Activated CD4-positive, alpha-beta T cell treated with anti-CD3 and anti-CD28 coated beads, Interleukin-2, amount 50 U/mL, for 4 hours (primary cell): ENCODE measurements at places on chromosomes 5 and 9.

DNA sequence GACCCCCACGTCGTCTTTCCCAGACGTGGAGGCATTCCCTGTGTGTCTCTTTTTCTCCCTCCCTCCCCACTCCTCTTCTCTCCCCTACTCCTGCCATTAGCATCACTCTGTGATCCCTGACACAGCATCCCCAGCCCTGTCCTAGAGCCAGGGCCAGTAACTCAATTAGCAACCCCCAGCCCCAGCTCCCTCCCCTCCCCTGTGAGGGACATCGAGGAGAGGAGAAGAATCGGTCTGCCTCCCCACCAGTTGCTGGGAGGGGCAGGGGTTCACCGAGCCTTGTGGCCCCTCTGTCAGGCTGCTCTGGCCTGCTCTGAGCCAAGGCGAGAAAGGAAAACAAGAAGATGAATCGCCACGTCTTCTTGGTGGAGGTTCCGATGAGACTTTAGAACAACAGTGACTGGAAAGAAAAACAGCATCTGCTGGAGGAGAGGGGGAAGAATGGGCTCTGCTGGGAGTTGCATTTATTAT is 123.1 kb downstream of the PAPPA start:
- no peak for DNase-seq

DNA sequence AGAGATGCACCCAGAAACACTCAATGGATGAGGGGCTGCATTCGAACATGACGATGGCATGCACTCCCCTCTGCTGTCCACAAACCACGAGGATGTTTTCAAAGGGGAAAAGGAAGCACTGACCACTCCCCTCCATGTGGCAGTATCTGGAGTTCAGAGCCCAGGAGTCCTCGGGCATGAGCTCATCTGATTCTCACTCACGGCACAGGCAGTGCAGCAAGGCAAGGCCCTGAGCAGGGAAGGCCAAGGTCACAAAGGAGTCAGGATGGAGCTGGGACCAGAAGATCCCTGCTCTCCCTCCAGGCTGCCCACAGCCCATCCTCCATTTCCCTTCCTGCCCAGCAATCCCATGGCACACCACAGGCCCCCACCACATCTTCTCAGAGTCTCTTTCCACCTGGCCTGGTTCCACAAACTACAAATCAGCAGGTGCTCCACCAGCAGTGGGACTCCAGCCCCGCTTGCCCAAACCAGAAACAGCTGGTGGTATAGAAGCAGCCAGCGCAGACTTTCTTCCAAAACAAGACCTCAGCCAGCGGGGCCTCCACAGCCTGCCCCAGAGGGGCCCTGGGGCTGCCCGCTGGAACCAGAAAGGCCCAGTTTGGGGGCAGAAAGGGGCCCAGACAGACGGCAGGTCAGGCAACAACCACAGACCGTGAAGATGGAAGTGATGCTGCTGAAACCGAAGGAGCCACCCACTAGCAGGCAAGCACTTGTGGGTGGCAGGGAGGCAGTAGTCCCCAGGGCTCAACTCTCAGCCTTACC is 12.2 kb downstream of the TNIP1 start:
- no peak for DNase-seq

DNA sequence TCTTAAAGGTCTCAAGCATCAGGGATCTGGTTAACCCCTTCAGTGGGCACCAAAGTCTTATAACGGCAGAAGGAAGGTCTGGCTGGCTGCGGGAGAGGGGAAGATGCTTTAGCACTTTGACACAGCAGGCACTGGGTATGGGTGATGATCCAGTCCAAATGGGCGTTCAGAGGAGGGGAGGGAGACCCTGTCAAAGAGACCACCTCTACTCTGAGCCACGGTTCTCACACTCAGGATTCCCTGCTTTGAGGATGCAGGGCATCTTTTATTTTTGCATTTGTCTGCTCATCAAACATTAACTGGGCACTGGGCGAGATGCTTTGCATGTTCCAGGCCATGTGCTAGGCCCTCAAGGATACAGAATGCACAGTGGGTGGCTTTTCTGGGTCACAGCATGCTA is 204.0 kb downstream of the DAB2IP start:
- DNase-seq = no peak

DNA sequence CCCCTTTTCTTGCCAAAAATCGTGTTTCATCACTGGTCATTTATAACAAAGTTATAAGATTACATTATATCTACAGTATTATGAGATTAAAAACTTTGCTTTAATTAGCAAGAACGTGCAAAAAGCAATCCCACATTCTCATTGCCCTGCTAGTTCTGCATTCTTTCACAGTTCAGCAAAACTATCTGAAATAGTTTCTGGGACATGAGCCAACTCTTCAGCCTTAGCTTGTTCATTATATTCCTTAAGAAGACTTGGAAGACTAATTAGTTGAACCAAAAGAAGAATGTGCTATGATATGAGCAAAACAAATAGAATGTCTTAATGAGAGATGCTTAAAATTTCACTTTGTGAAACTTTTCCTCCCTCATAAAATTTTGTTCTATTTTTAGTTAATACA is 76.7 kb downstream of the ITGA1 start:
- DNase-seq = no peak

GRCh38 chr9:13716601-13717321 is 437.3 kb upstream of the MPDZ start:
- no peak for DNase-seq
